ENCODE measurements at places on chromosomes 5 and 9.

DNA sequence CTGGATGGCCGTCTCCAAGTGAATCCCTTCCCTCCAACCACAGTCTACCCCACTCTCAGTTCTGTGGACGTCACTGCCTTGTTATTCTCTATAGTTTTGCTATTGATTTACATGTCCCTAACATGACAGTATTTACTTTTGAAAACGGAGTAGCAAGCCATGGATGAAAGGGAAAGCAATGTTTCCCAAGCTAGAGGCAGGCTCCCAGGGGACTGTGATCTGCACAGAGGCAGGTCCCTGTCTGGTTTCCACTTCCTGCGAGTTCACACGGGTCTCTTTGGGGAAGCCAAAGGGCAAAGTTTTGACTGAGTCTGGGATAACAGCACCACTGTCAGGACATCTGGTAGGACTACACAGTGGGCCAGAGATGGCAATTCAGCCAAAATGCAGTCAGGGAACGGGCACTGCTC is 12.7 kb downstream of the C9orf153 start:
- no peak for DNase-seq

DNA sequence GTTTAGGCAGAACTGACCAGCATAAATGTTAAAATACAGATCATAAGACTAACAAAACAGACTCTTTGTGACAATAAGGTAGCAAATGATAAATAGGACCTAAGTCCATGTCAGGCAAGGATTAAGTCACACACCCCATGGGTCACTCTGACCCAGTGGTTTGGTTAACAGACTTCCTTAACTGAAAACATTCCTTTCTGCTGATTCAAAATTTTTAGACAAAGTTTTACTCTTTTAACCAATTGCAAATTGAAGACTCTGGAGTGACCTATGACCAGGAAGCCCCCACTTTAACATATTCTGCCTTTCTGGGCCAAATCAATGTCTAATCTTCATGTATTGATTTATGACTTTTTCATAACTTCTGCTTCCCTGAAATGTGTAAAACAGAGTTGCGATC is 4.9 kb upstream of the NXNL2 start:
- DNase-seq: no peak

DNA sequence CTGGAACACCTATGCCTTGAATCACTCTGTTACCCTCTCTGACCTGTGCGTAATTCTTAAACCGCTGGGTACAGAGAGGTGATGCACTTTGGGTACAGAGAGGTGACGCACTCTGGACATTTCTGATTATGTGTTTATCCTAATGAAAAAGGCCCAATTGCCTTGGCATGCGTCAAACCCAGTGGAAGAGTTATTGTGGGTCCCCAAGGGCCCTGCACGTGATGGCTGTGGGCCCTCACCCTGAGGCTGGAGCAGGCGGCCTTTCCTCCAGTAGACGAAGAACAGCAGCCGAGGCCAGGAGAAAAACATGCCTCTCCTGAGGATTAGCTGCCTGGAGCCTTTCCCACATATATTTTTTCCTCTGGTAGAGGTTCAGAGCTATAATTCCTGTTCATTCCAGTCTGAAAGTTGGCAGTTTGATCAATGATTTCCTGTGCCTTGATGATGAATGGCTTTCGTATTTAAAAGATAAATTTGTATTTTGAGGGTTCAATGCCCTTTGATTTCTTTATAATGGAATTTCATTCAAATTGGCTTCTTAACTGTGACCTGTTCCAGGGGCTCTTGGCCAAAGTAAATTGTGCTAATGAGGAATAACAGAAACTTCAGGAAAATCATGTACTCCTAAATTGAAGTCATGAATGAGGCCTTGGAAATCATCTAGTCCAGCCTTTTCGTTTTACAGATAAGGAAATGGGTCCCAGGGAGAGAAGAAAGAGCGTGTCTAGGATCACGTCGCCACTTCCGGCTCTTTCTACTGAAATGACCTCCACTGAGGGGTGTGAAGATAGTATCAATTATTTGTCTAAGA is 22.8 kb downstream of the ACER2 start:
- no peak for DNase-seq

DNA sequence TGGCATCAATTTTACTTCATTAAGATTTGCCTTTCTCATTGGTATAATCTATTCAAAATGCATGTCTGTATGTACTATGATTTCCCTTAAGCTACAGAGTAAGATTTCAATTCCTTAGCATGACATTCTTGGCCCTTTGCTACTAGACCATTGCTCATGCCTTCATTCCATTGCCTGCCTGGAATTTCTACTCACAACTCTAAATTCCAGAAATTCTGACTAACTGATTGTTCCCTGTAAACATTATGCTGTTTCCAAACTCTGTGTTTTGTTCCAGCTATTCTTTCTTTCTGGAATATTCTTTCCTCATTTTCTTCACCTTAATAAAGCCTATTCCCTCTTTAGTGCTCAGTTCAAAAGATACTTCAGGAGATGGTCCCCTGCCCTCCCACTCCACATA is 568.8 kb upstream of the SEMA6A start:
- DNase-seq: no peak

GRCh38 chr9:85521371-85522197 is 220.2 kb downstream of the AGTPBP1 start:
- no peak for DNase-seq

DNA sequence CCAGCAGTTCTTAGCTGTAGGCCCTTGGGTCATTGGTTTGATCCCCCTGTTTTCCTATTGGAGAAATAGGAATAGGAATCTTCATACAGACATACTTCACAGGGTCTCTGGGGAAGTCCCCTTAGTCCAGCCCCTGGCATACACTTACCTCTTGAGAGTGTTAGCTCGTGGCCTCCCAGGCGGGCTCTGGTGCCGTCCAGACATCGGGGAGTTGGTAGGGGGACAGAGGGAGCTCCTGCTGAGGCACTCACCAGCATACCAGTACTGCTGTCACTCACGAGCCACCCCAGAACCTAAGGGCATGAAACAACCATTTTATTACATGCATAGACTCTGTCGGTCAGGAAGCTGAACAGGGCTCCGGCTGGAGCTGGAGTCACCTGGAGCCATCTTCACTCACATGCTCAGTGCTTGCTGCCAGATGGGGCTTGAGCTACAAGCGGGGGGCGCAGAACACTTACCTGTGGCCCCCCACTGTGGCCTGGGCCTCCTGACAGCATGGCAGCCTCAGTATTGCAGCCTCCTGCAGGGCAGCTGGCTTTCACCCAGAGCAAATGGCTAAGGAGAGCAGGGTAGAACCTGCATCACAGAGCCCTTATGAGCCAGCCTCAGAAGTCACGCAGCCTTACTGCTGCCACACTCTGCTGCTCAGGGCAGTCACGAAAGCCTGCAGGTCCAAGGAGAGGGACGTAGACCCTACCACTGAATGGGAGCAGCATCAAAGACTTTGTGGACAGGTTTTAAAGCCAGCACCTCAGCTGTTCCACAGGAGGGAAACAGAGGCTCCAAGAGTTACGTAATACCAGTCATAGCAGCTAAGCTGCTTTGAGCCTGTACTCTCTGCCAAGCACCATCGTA is 58.3 kb upstream of the ANGPTL2 start:
- DNase-seq: no peak

GRCh38 chr5:135085133-135085935 is 51.3 kb upstream of the PITX1 start:
- DNase-seq: no peak

DNA sequence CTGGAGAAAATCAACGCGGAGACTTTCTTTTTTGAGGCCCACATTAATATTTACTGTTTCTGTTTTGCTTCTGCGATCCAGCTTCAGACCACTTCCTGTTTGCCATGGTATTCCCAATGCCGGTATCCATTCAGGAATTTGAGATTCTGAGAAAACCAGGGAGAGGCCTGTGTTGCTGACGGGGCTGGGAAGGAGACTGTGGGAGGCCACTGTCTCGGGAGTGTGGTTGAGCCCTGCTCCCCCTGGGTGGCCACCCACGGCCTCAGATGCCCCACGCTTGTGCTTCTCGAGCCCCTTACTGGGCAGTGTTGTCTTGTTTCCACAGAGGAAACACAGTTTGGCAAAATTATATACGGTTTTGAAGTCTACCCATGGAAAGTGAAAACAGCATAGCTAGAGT is 403.6 kb upstream of the IRX2 start:
- DNase-seq: no peak

GRCh38 chr9:23747088-23748075 is 78.7 kb downstream of the ELAVL2 start:
- DNase-seq: no peak

- no peak for DNase-seq
Observed at GRCh38 chr9:135926402-135927194, 19.3 kb upstream of the CAMSAP1 start.

- no peak for DNase-seq
Observed at GRCh38 chr5:61030163-61030482, 85.1 kb downstream of the NDUFAF2 start.

DNA sequence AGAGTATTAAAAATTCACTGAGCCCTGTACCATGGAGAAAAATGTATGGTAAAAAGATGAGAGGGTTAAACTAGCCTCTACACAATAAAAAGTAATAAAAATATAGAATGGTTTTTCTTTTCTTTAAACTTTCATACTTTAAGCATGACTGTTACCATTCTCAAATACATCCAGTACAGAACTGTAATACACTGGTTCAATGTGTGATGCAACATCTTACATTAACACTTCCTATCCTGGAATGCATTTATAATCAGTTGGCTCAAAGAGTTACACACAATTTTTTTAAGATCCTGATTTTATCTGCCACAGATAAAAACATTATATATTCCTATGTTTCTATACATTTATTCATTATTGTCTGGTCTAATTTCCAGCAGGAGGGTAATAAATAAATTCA is 4.7 kb downstream of the GNAQ start:
- no peak for DNase-seq

GRCh38 chr5:82291420-82291819 is 13.3 kb upstream of the RPS23 start:
- DNase-seq: no peak

DNA sequence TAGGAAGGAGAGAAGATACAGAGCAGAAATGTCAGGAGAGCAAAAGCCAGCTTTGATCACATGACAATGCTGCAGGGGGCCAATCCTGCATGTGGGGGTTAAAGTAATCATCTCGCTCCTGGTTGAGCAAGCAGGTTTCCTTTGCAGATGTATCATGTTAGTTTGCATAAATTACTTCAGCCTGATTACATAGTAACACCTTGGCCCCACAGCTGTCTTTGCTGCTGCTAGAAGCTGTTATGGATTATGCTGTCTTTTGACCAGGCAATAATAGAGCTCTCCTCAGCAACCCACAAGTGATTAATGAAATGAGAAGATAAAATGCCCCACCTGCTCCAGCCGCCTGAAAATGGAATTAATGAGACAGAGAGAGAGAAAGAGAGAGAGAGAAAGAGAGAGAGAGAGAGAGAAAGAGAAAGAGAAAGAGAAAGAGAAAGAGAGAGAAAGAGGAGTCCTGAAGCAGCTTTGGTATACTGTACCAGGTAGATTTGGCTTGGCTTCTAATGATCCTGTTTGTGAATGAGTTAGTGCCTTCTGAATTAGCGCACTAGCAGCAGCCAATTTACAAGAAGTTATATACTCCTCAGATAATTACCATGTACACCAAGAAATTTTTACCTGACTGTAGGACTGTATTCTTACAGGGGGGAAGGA is 174.3 kb upstream of the RORB start:
- no peak for DNase-seq

DNA sequence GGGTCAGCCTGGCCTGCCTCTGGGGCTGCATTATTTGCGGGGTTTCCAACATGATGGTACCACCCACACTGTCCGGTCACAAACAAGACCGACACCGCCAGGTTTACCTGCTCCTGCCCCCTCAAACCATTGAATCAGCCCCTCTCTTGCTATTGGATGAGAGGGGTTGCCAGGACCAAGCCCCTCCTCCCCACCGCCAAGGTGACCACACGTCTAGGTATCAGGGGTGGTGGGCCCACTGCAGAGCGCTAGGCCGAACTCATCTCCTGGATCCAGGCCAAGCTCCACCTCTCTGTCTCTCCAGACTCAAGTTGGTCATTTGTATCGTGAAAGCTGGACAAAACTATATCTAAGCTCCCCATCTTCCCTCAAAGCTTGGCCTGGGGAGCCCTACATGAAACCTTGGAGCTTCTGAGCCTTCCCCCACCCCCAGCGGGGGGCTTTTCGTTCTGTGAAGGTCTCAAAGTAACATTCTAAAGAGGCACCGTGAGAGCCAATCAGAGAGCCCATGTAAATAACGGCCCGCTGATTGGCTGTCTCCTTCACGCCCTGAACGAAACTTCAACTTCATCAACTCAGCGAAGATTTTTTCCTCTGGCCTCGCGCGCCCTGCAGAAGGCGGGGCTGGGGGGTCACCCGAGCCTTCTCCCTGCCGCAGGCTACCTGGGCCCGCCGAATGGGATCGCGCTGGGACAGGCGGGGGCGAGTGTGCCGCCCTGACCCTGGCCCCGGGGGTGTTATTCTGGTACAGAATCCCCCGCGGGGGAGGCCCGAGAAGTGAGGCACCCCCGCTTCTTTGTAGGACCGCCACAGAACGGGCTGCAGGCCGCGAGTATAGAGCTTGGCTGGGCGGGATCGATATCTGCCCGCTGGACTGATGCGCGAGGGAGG is 49.6 kb upstream of the PSD2 start:
- DNase-seq: no peak

DNA sequence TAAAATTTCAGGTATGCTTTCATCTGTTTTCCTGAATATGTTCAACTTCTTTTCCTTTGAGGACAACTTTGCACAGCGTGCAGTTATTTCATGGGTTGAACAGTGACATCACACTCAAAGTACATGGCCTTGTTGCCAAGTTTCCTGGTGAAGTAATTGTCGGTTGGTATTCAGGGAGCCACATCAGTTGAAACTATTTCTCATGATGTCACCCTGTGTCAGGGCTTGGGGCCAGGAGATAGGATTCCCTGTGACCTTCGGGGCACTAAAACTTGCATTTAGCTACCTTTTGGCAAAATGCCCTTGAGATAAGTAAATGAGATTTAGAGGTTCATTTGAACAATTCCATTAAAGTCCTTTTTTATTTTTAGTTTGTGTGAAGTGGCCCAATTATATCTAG is 383.9 kb downstream of the SH3GL2 start:
- no peak for DNase-seq

DNA sequence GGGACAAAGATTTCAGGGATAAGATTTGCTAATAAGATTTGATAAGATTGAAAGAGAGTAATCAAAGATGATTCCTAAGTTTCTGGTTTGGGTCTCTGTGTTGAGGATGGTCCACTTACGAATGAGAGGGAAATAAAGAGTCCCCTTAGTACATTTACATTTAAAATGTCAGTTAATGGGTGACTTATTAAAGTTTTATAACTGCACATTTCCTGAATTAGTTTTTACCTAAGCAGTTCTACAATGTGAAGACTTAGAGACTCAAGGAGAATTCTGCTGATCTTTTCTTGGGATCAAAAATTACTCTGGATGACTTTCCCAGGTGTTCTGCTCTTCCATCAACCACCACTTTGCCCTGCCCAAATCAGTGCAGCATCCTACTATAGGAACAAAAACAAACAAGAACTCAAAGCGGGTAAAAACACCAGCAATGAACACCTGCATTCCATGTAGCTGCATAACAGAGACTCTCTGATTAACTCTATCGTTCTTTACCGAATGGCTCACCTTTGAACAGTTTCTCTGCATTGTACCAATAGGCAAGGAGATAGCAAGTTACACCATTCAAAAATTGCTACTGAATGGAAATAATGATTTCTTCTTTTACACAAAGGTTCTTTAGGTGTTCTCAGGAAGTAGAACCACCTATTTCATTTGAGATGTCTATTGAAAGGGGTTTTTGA is 65.3 kb downstream of the PRLR start:
- no peak for DNase-seq

GRCh38 chr9:124222918-124223720 is 34.6 kb upstream of the NEK6 start:
- no peak for DNase-seq

- no peak for DNase-seq
Observed at GRCh38 chr9:5749306-5749705, 83.6 kb downstream of the ERMP1 start.

GRCh38 chr5:81854485-81854884 is 103.6 kb upstream of the SSBP2 start:
- DNase-seq: no peak
